ENCODE measurements at places on chromosomes 6 and 20.

- no peak for DNase-seq
These were observed 439.4 kb upstream of the ARID1B start for GRCh38 chr6:156337801-156338200.

GRCh38 chr6:106799031-106799894, 169.9 kb downstream of the QRSL1 start:
- no peak for DNase-seq

- DNase-seq = no peak
These were observed 28.2 kb downstream of the SLC12A5 start for GRCh38 chr20:46056970-46057855.

DNA sequence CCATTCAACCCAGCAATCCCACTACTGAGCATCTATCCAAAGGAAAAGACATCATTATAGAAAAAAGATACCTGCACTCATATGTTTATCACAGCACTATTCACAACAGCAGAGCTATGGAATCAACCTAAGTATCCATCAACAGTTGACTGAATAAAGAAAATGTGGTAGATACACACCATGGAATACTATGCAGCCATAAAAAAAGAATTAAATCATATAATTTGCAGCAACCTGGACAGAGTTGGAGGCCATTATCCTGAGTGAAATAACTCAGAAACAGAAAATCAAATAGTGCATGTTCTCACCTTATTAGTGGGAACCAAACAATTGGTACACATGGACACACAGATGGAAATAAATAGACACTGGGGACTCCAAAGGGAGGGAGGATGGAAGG, 23.2 kb downstream of the NHSL1 start:
- DNase-seq = no peak

DNA sequence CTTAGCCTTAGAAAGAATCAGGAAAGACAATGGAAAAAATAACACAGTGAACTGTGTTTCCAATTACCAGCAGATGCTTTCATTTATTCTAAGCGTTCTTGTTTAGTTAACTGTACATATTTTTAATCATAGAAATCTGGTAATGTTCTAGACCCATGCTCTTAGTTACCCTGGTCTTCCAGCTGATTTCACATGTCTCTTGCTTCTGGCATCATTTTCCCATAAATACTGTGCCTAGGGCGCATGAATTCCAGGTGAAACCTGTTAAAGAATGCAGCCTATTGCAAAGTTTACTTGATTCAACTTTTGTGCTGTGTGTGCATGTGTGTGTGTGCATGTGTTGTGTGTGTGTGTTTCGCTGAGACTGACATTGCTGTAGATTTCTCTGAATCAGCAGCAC, 178.6 kb downstream of the PDE7B start:
- DNase-seq = no peak

- no peak for DNase-seq
These were observed 108.9 kb upstream of the KCNG1 start for GRCh38 chr20:51131811-51132210.

- no peak for DNase-seq
These were observed 142.5 kb upstream of the RUNX2 start for GRCh38 chr6:45185403-45186251.

DNA sequence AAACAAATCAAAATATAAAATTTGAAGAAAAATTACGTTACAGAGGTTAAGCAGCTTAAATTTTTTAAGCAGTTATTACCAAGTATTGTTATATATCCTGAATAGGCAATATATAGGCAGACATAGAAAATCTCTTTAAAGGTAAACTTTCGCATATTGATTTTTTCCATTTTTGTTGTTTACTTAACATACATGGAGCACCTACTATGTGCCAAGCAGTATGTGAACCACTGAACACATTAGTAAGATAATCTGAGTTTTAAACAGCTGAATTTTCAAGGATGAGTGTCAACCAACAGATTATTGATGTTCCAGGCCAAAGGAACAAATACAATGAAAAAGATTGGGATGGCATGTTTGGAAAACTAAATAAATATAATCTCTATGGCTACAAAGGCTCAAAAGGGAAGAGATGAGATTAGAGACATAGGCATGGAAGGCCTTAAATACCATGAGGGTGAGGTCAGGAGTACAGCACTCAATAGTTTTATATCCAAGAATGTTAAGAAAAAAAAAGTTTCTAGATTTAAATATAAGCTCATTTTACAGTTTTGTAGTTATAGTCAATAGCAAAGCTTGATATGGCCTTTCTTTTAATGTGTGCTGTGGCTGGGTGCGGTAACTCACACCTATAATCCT, 277.5 kb downstream of the PTPRK start:
- DNase-seq = no peak
